ENCODE measurements at places on chromosomes 5 and 9.

DNA sequence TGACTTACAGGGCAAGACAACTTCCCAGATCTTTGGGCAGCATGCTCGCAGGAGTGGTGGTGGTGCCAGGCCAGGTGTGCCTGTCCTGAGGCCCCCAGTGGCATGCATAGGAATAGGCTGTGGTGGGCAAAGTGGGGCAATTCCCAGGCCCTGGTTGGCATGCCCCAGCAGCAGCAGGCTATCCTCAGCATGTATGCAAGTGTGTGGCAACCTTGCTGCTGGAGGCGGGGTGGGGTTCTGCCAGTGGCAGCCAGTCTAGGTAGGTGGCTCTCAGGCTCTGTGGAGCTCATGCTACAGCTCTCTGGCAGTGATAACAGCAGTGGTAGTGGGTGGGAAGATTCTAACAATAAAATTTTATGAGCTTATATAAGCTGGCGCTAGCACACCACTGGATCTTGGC is 27.7 kb upstream of the C6 start:
- DNase-seq, result no peak

- DNase-seq, result no peak
These were observed 64.7 kb upstream of the SPOCK1 start for GRCh38 chr5:137563646-137564397.

DNA sequence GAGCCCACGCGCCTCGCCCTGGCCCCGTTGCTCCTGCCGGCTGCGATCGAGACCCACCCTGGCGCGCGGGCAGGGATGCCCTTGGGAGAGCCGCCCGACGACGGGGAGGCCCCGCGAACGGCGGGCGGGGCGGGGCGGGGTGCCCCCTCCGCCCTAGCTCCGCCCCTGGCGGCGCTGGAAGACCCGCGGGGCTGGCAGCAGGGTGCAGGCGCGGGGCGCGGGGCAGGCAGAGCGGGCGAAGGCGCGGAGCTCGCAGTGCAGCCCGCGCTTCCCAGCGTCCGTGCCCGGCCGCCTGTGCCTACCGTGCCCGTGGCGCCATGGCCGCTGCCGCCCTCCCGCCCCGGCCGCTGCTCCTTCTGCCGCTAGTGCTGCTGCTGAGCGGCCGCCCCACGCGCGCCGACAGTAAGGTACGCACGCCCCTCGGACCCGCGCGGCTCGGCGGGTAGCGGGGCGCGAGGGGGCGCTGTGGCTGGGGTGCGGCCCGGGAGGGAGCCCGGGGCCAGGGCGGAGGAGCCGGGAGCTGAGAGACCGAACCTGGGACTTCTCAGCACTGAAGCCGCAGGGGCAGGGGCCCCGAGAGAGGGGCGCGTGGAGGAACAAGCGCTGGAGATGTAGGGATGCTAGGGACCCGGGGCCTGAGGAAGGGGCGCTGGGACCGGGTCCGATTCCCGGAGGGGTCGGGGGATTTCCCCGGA is at the start of gene OLFML2A:
OLFML2A (plus strand) TSS at position 180 of the 695 bp plus-strand sequence; CDS start at position 318, 138 bp downstream.
- no peak for DNase-seq

GRCh38 chr9:122125158-122125508 is 32.0 kb upstream of the TTLL11 start:
- peak; percentile 75 for DNase-seq

Measured in CD4-positive, alpha-beta T cell treated with Interleukin-17A for 1 hour (primary cell).